ENCODE measurements at places on chromosomes 2 and 18.

- no peak for DNase-seq
These were observed 297.2 kb downstream of the NCKAP5 start for GRCh38 chr2:133271105-133271504.

GRCh38 chr2:54541995-54542394 lies 85.9 kb downstream of the SPTBN1 start:
- DNase-seq, result no peak

GRCh38 chr2:238378230-238379095 lies 48.3 kb upstream of the ASB1 start:
- DNase-seq, result no peak

- DNase-seq, result no peak
These were observed 46.0 kb downstream of the SLC66A2 start for GRCh38 chr18:79905389-79905911.

DNA sequence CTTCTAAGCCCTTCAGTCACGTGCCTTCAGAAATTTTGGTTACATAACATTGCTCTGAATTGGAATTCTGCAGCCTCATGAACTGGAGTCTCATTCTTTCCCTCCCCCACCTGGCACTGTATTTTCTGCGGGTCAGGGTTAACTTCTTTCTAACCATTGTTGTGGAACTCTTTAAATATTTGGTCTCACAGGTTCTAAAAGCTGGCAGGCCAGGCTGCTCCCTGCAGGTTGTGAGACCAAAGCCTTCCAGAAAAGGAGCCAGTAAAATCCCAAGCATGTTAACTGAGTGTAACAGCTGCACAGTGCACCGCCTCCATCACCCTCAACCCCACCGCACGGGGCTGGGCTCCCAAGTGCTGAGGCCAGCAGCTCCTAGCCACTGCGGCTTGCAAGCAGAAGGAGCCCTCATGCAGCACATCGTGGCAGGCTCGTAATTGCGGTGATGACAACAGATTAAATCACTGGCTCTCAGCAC lies 174.1 kb upstream of the ALPP start:
- DNase-seq, result no peak

DNA sequence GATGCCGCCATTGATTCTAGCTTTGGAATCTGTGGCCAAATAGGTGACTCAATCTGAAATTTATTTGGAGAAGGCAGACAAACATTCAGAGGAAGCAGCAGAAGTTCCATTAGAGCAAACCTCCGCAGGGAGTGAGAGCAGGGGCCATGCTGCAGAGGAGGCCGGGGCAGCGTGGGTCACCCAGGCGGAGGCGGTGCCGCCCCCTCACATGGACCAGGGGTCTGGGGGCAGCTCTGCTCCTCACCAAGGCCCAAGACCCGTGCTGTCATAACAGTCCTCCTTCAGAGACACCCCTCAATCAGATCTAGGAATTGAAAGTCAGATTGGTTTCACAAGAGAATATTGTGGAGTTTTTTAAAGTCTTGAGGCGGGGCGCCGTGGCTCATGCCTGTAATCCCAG lies 92.4 kb downstream of the GBX2 start:
- no peak for DNase-seq

GRCh38 chr2:86367499-86367777 lies 30.0 kb upstream of the REEP1 start:
- DNase-seq, result no peak

- no peak for DNase-seq
These were observed 218.5 kb downstream of the TFCP2L1 start for GRCh38 chr2:121066526-121066925.

Data from GM12891 (cell line).